ENCODE measurements at places on chromosomes 11 and 22.
A peak's percentile ranks its signal among the peaks of the same experiment; 100 is the strongest.

DNA sequence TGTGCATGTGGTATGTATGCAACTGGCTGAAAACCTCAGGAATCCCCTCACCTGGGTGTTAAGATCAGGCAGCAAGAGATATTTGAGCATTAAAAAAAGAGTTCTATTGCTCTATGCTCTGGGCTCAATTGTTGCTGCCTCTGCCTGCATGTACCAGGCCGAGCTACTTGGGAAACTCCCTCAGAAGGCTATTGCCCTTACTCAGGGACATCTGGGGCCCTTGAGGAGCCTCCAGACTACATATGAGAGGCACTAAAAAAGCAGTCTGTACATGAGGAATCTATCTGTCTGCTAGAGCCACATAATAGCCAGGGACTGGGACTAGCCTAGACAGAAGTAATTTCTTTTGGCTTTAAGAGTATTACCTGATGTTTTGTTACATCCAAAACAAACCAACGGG lies 120.1 kb downstream of the SWAP70 start:
- DNase-seq, result no peak

DNA sequence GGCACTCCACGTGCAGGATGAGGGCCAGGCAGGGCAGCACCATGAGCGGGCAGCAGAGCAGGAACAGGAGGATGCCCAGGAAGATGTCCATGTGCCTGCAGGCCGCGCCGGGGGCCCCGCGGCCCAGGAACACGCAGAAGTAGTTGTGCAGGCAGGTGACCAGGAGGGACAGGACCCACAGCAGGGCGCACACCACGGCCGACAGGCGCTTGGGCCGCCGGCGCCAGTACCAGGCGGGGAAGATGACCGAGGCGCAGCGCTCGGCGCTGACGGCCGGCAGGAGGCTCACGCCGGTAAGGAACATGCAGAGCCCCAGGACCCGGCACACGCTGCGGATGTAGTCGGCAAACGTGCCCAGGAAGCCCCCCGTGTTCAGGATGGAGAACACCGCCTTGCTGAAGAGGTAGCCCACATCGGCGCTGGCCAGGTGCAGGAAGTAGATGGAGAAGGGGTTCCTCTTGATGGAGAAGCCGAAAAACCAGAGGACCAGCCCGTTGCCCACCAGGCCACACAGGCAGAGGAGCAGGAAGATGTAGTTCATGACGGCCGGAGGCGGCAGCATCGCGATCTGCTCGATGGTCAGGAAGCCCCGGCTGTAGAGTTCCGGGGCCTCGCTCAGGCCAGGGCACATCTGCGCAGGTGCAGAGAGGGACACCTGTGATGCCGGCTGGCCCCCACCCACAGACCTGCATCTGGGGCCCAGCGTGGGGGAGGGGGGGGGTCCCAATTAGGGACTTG lies 7.2 kb downstream of the MRGPRF start:
- no peak for DNase-seq

DNA sequence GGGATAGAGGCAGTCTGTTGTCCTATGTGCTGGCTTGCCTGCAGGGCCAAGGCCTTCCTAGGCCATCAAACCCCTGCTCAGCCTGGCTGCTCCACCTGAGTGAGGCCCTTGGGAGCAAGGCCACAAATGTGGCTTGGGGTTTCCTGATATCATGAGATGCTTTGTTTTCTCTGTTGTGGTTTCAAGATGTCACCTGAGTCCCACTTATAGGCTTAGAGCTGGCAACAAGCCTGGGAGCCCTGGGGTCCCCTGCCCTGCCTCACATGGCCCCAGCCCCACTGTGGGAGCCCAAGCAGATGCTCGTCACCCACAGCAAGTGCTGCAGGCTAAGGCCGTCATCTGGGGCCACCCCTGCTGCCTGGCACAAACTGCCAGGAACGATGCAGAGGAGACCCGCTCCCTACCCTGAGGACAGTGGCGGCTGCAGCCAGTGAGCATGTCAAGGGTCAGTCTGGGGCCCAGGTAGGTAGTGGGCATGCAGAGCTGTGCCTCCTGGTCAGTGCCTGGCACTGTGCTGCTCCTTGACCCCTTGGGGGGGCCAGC lies 75.4 kb upstream of the KCNQ1OT1 start:
- peak; percentile 55 for DNase-seq

DNA sequence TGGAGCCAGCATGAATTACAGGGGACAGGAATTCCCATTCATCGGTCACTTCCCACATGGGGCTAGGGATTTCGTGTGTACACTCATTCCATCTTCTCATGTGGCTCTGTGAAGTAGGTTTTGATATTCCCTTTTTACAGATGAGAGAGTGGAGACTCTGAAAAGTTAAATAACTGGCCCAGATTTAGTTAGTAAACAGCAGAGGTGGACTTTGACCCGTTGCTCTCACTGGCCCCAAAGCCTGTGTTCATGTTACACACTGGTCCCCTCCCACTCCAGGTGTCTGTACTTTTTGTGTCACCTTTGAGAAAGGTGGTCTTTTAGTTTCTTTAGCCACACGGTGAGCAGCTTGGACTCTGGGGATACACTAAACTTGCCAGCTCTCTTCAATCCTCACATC lies 108.5 kb downstream of the MICAL2 start:
- DNase-seq, result no peak

DNA sequence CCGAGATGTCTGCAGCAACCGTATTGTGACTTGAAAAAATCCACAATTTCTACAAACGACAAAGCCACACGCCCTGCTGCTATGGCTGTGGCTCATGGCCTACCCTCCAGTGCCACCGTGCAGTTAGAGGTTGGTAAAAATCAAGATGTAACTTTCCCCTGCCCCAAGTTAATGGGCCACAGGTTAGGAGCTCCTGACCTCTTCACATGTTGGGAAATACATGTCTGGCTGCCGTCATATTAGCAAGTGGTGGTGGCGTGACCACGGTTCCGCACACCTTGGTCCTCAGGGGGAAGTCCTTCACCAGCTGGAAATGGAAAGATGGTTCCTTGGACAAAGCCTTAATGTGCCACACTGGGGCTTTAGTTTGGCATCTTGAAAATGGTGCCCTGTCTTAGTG lies 27.4 kb upstream of the CCND1 start:
- DNase-seq, result no peak

DNA sequence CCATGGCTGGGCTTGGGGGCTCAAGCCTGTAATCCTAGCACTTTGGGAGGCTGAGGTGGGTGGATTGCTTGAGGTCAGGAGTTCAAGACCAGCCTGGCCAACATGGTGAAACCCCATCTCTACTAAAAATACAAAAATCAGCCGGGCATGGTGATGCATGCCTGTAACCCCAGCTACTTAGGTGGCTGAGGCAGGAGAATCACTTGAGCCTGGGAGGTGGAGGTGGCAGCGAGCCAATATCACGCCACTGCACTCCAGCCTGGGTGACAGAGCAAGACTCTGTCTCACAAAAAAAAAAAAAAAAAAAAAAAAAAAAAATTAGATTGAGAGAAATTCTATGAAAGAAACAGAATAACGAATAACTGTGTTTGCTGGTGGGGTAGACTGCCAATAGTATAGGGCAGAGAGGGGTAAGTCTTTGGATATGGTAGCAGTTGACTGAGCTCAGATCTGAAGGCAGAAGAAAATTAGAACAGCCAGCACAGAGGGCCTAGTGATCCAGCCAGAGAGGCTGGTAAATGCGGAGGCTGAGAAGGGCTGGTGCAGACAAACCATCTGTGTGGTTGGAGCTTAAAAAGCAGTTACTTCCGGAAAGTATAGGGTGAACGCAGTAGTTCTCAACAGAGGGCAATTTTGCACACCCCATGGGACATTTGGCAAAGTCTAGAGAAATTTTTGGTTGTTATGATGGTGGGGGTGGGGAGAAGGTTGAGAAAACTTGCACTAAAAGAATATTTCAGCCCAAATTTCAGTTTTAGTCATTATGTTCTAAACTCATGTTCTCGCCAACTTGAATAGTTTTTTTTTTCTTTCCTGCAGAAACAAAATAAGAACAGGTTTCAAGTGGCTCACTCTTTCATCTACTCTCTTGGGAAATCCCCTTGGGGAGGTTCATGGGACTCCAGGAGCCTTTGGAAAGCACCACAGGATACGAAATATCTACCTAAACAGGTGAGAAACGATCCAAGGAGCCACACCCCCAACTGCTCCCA lies 1.6 kb upstream of the HORMAD2 start:
- peak; percentile 30 for DNase-seq

GRCh38 chr11:63874511-63874910 lies 35.6 kb downstream of the MARK2 start:
- DNase-seq, result no peak

All from DMS79 (cell line).